T-cell (primary cell): ENCODE measurements at places on chromosomes 4 and X.

GRCh38 chr4:114479595-114479994 lies 119.0 kb upstream of the UGT8 start:
- DNase-seq, result no peak

DNA sequence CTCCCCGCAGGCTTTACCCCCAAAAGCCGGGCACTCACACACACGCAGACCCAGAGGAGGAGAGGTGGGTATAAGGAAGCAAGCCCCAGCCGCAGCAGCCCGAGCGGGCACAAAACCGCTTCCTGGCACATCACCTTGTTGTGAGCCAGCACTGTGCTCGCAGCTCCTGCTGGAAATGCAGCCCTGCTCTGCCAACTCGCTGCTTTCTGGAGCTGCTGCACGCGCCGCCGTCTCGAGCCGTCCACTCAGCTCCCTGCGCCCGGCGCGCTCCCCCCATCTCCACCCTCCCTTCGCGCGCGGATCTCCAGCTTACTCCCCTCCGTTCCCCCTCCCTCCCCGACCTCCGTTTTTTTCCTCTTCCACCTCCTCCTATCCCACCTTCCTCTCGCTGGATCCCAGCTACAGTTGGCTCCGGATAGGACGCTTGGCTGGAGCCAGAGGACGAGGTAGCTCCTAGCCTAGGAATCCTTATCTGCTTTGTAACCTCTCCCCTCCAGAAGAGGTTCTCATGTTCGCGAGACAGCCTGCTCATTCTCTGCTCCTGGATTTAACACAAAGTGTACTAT lies at the start of gene SPOCK3:
SPOCK3 (minus strand) TSS at position 179 of the 566 bp plus-strand sequence.
- no peak for DNase-seq

GRCh38 chr4:152515678-152516077 lies 20.2 kb downstream of the FBXW7 start:
- no peak for DNase-seq

DNA sequence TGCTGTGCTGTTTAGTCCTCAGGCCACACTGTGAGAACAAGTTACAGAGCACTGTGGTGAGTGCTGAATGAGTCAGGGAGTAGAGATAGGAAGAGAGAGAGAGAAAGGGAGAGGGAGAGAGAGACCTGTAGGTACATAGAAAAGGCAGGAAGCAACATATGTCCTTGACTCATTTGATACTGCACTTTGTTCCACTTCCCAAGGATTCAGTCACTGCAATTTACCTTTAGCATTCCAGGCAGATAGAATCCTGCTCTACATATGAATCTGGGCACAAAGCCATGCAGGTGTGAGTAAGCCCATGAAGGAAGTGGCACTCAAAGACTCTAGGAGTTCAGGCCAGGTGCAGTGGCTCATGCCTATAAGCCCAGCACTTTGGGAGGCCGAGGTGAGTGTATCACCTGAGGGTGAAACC lies 1.0 kb upstream of the DAPP1 start:
- no peak for DNase-seq
